ENCODE measurements at places on chromosomes 3 and 15.

GRCh38 chr3:49006408-49007067, 653 bp upstream of the WDR6 start:
- no peak for DNase-seq

DNA sequence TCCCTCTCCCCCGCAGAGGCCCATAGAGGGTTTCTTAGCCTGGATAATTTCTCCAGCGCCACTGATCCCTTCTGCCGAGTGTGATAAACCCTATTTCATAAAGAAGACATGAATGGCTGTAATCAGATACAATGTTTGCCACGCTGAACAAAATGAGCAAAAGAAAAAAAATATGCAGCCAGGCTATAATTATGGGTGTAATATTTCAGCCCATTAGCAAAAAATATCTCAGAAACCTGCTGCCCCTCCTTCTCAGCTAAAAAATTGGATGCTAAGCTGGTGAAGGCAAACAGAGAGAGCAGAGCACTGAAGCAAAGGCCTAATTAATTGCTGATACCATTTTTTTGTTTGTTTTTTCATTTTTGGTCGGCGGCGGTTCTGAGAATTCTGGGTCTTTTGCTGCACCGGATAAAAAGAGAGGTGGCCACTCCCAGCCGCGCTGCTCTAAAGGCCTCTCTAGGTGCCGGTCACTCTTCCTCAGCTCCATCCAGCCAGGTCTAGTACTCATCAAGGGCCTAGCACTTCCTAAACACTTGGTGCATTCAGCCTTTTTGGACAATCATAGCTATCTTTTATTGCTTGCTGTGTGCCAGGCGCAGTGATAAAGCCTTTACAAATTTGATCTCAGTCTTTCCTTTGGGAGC, 128.7 kb upstream of the TLE3 start:
- DNase-seq: no peak

DNA sequence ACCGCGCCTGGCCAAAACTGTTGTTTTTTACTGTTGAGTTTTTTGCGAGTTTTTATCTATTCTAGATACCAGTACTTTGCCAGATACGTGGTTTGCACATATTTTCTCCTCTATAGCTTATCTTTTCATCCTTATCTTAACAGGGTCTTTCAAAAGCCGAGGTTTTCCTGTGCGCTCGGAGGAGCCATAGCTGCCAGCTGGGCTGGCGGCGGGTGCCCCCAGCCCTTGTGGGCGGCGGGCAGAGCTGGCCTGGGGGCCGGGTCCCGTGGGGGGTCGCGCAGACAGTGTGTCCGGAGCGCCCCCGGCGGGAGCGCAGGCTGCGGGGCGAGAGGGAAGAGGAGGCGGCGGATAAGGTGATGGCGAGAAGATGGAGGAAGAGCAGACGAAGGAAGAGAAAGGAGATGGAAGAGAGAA, 11.1 kb upstream of the EIF4A2 start:
- no peak for DNase-seq

- DNase-seq: no peak
These were observed 8.5 kb downstream of the MYZAP start for GRCh38 chr15:57600197-57600596.

GRCh38 chr15:76566276-76566675, 229.7 kb downstream of the ISL2 start:
- DNase-seq: peak; percentile 8

GRCh38 chr3:5186089-5186857, 1.2 kb upstream of the EDEM1 start:
- no peak for DNase-seq

DNA sequence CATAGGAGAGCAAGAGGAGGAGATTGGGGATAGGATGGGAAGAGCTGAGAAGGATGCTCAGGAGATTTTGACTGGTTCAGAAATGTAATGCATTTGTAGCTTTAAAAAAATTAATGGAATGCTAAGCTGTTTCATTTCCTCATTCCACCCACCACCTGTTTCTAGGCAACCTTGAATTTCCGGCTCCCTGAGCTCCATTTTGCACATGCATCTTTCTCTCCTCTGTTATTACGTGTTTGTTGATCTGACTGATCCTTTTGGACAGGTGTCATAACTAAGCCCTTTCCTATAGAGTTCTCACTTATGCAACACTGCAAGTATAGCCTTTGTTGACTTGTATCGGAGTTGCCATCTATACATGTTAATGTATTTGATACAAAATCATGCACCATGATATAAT, 4.3 kb downstream of the TMPRSS7 start:
- no peak for DNase-seq

- DNase-seq: no peak
These were observed 70.2 kb upstream of the ST8SIA2 start for GRCh38 chr15:92323525-92323924.

- no peak for DNase-seq
These were observed 284.2 kb upstream of the ATP11B start for GRCh38 chr3:182508919-182509711.

GRCh38 chr3:63497641-63498040, 154.8 kb upstream of the SNTN start:
- no peak for DNase-seq

DNA sequence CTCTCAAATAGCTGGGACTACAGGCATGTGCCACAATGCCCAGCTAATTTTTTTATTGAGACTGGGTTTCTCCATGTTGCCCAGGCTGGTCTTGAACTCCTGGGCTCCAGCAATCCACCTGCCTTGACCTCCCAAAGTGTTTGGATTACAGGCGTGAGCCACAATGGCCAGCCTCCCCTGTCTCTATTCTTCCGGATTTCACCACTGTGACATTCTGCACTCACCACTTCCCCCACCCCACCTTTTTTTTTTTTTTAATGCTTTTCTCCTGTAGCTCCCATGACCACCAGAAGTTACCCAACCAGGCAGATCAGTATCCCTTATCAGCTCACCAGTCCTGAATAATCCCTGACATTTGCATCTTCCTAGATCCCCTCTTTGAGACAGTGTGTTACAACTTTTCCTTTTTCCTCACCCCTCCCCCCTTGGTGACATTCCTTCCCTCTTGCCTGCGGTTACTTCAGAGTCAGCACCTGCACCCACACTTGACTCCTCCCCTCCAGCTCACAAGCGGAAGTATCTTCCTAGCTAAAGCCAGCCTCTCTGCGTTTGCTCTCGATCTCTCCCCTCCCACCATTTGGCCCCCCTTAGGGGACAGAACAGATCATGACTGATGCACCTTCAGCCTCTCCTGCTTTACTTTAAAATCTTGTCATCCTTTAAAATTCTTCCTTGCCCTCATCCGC, 13.5 kb upstream of the ZNF592 start:
- no peak for DNase-seq

GRCh38 chr3:142960322-142960850, 3.1 kb downstream of the PAQR9 start:
- DNase-seq: no peak

GRCh38 chr3:10420745-10421475, 84.5 kb downstream of the ATP2B2 start:
- DNase-seq: no peak

DNA sequence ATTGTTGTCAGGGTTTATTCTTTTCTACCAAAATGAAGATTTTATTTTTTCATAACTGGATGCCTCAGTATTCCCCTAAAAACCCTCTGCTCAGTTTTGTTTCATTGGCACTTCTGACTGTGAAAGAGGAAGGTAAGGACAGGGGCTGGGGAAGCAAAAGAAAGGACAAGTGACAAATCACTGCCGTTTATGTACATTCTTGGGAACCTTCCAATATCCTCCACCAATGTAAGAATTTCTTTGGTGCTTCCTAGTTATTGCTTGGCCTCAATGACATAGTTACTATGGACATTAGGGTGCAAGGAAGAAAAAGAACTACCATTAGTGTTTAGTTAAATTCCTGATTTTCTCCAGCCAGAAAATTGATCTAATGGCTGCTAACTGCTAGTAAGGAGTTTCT, 131.0 kb upstream of the C15orf61 start:
- DNase-seq: no peak

- DNase-seq: no peak
These were observed 84.0 kb downstream of the DIPK2A start for GRCh38 chr3:144055604-144056003.

- DNase-seq: no peak
These were observed 262.3 kb upstream of the LYSMD4 start for GRCh38 chr15:99995543-99995942.

GRCh38 chr3:143657391-143657790, 190.9 kb downstream of the SLC9A9 start:
- DNase-seq: no peak

DNA sequence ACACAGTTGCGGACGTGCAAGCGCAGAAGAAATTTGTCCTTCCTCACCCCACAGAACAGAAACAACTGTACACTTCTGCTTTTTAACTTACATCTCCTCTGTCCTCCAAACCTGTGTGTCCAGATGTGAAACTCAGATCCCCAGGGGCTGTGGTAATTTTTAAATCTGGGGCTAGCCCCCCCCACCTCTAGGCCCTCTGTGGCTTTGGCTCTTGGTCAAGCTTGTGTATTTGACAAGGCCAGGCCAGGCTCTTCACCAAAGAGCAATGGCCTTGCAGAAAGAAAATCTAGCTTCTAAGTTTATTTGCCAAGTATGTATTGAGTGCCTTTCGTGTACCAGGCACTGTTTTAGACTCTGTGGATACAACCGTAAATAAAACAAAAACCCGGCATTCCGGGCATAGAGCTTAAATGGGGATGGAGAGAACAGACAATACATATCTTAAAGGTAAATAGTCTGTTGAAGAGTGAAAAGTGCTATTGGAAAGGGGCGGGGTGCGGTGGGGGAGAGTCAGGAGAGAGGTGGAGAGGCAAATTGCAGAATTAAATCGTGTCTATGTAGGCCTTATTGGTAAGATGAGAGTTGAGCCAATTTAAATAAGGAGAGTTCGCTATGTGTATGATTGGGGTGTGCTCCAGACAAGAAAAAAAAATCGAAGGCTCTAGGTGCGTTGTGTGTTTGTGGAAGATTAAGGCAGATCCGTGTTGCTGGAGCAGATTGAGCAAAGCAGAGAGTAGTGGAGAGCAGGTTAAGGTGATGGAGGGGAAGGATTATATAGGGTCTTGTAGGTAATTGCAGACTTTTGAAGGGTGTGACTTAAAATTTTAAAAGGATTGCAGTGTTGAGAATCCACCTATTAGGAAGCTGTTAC, 781 bp upstream of the DPH6 start:
- DNase-seq: no peak

DNA sequence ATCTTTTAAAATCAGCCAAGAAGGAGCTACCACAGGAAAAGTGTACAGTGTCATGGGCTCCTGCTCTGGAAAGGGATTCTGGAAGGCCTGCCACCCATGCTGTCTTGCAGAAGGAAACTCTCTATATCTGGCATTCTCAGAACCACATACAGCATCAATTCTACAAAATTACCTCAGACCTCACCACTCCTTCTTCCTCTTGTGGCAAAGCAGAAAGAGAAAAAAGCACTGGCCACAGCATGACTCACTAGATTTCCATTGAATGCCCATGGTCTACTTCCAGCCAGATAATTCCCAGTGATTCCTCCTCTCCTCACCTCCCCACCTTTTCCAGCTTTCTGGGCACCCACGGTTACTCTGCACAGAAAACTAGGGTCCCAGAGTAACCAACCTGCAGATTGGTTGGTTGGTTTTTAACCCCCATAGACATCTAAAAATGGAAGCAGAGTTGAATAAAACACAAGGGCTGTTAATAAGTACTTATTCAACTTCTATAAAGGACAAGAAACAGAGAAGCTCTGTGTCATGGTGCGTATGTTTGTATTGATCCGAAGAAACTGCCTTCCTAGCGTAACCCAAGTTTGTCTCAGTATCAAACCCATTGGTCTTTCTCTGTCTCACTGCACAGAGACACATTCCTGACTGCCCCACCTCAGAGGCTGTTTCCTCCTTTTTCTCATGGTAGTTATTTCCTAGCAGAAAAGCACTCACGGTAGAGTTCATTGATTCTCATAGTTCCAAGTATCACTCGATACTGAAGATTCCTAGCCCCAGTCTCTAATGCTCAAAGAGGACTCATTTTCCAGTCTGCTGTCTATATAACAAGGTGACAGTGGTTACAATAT, 67.7 kb downstream of the LDHAL6B start:
- DNase-seq: no peak

DNA sequence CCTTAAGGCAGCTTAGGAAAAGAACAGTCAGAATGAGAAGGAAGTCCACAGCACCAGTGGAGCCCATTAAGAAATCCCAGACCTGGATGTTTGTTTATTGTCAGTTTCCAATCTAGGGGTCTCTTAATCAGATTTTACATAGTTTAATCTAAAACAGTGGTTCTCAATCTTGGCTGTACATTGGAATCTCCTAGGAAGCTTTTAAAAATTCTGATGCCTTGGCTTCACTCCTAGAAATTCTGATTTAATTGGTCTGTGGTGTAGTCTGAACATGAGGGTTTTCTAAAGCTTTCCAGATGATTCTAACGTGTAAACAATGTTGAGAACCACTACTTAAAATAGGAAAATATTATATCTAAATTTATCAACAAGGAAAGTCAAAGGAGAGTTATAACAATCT, 56.6 kb upstream of the SPRED1 start:
- peak; percentile 25 for DNase-seq

GRCh38 chr3:154943981-154944380, 136.1 kb upstream of the MME start:
- no peak for DNase-seq

DNA sequence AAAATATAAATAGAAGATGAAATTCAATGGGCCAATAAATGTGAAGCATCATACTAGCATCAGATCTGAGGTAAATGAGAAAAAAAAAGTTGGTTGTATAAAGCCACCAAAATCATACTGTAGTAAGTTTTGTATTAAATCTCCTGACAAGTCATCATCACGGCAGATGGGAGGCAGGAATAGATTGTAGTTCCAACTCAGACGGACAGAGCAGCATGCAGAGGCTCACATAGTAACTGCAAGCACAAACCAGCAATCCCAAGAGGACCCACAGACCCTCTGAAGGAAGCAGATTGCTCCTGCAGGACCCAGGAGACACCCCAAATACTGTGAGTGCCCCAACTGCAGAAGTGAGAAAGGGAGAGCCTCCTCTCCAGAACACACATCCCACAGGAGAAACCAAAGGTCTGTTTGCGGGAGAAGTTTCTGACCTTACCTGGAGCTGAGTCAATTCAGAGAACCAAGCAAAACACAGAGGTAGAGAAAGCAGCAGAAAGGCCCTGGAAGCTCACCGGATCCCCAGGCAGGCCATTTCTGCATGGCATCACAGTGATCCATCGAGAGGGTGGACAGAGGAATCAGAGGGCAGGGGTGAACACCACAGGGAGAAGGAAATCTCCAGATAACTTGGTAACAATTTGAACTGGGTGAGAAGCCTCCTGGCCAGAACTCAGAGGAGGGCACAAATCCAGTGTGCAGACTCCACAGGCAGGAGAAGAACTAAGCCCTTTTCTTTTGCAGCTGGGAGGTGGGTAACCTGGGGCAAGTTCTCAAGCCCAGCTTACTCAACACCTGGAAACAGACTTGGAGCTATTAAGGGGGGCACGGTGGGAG, 141.6 kb upstream of the ARHGEF26 start:
- DNase-seq: no peak

DNA sequence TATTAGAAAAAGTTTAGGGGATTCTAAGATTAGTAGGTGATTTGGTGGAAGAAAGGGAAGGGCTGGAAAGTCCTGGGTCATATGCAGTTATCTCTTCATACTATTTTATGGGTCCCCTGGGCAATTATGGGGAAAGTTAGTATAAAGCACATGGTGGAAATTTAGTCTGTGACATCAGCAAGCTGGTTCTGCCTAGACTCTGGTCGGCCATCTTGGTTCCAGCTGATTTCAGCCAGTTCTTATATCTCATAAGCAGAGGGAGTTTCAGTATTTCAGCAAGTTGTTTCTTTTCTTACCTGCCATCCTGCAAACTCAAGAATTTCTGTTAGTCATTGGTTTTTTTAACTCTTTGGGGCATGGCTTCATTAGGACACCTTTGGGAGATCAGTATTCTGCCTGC, 1.0 kb upstream of the LYZL4 start:
- no peak for DNase-seq

GRCh38 chr15:58374147-58374546, 57.6 kb upstream of the LIPC start:
- no peak for DNase-seq
